ENCODE measurements at places on chromosomes 2 and 18.
A peak's percentile ranks its signal among the peaks of the same experiment; 100 is the strongest.

- DNase-seq, result no peak
Observed at GRCh38 chr18:48355276-48356115, 53.7 kb downstream of the ZBTB7C start.

DNA sequence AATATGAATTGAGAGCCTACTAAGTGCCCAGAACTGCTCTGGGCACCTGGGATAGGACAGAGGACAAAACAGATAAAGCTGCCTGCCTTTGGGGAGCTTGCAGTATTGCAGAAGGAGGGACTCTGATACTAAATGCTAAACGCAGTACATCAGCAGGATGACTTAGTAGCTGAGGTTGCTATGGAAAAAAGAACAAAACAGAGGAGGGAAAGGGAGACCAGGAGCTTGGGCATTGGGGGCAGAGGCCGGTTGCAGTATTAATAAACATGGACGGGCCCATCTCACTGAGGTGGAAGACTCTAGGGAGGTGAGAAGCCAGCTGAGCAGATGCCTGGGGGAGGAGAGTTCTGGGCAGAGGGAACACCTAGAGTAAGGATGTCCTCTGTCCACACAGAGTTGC is 66.1 kb upstream of the SP3 start:
- no peak for DNase-seq

GRCh38 chr2:209389171-209389618 is 34.7 kb upstream of the MAP2 start:
- no peak for DNase-seq

DNA sequence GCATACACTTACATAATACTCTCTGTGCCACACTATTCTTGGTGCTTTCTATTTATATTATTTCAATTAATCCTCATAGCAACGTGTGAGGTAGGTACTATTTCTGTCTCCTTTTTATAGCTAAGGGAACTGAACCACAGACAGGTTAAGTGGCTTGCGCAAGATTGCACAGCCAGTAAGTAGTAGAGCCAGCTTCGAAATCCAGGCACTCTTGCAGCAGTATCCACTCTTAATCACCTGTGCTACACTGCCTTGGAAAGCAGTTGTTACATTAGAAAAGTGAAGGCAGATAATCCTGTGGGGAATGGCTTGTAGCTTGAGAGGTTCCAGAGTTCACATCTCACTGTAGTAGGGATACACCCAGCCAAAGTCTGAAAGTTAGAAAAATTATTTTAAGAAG is 198.3 kb downstream of the LDLRAD4 start:
- no peak for DNase-seq

GRCh38 chr2:101339266-101339880 is 30.9 kb upstream of the RNF149 start:
- no peak for DNase-seq

DNA sequence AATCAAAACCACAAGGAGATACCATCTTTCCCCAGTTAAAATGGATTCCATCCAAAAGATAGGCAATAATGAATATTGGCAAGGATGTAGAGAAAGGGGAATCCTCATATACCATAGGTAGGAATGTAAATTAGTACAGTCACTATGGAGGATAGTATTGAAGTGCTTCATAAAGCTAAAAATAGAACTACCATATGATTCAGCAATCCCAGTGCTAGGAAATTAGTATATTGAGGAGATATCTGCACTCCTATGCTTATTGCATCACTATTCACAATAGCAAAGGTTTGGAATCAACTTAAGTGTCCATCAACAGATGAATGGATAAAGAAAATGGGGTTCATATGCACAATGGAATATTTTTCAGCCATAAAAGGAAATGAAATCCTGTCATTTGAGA is 251.2 kb downstream of the ZNF804A start:
- no peak for DNase-seq

GRCh38 chr2:157440404-157441071 is 3.4 kb downstream of the CYTIP start:
- DNase-seq, result no peak

DNA sequence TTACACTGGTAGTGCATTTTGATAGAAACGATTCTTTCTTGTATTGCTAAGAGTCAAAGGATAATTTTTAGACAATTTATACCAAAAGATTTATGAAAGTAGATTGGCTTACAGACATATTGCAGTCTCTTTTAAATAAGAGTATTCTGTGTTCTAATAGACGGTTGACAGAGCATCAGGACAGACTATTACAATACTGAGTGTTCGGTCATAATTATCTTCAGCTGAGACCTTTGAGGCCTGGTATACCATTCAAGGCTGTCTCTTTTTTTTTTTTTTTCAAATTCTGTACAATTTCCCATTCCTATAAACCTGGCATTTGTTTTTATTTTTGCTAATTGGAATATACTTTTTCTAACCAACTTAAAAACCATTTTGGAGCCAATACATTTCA is 140.6 kb upstream of the NOSTRIN start:
- no peak for DNase-seq

DNA sequence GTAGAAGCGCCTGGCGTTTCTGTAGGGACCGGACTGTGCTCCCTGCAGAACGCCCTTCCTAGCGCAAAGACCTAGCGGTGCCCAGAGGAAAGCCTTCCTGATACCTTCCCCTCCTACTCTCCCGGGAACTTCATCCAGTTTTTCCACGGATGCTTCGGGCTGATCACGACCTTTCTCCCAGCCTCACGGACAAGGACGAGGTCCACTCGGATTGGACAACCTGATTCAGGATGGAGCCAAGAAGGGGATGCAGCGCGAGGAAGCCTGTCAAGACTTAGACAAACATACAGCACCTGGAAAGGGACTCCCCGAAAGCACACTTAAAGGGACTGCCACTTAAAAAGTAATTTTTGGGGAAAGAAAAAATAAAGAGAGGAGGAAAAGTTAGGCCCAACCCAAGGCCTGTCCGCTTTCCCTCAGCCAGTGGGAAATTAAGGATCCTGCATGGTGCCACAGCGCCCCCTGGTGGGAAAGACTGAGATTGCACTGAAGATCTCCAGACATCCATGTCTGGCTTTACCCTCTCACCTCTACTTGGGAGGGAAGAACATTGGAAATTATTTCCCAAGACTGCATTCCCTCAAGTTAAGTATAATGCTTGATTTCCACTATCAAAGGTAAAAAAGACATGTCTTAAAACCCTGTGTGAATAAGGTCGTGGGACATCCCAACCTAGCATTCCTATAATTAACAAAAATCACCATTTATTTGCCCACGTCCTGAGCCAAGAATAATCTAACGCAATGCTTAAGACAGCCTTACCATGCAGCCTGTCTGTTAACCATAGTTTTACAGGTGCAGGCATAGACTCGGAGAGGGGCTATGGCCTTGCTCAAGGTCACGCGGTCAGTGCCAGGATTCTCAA is 13.4 kb upstream of the COPS8 start:
- DNase-seq, result peak; percentile 54

DNA sequence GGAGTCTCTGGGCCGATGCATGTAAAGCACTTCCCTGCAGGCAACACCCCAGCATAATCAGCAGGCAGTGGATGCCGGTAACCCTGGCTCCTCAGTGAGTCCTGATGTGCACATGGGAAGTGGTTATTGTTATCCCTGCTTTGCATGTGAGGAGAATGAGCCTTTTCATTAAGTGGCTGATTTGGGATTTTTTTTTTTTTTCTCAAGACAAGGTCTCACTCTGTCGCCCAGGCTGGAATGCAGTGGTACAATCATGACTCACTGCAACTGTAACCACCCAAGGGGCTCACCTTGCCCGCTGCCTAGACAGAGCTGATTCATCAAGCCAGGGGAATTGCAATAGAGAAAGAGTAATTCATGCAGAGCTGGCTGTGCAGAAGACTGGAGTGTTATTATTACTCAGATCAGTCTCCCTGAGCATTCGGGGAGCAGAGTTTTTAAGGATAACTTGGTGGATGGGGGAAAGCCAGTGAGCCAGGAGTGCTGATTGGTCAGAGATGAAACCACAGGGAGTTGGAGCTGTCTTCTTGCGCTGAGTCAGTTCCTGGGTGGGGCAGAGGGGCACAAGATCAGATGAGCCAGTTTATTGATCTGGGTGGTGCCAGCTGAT is 95.4 kb downstream of the SOCS6 start:
- DNase-seq, result peak; percentile 73

GRCh38 chr2:201404699-201405280 is 46.5 kb downstream of the TRAK2 start:
- DNase-seq, result no peak

- no peak for DNase-seq
Observed at GRCh38 chr18:336713-337112, 68.9 kb upstream of the THOC1 start.

DNA sequence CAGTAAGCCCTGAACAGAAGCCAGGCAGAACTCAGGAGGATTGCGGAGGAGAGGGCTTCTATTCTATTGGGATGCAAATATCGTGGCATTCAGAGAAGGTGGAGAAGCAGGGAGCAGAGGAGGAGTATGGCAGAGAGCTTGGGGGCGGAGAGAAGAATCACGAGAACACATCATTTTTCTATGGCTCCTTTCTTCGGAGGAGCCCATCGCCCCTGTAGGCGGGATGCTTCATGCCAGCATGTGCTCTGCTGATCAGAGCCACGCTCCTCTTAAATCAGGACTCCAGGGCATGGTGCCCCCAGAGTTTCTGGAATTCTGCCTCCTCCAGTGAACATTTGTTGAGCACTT is 71.1 kb downstream of the CIB4 start:
- DNase-seq, result no peak

DNA sequence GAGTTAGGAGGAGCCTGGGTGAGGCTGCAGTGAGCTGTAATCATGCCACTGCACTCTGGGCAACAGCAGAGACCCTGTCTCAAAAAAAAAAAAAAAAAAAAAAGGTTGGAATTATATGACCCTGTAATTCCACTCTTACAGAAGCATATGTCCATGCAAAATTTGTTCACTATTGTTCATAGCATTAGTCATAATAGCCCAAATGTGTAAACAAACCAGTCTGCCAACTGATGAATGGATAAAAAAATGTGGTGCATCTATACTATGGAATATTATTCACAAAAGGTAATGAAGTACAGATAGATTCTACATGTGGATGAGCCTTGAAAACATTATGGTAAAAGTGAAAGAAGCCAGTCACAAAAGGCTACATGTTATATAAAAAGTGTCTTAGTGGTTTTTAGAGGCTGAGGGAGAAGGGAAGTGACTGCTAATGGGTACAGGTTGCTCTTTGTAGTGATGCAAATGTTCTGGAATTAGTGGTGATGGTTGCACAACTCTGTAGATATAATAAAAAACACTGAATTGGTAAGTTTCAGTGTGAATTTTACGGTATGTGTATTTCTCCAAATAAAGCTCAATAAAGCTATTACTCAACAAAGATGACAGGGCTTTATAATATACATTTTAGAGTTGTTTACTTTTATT is 9.4 kb downstream of the COA5 start:
- DNase-seq, result no peak

GRCh38 chr18:51425889-51426288 is 228.4 kb upstream of the MEX3C start:
- DNase-seq, result no peak

DNA sequence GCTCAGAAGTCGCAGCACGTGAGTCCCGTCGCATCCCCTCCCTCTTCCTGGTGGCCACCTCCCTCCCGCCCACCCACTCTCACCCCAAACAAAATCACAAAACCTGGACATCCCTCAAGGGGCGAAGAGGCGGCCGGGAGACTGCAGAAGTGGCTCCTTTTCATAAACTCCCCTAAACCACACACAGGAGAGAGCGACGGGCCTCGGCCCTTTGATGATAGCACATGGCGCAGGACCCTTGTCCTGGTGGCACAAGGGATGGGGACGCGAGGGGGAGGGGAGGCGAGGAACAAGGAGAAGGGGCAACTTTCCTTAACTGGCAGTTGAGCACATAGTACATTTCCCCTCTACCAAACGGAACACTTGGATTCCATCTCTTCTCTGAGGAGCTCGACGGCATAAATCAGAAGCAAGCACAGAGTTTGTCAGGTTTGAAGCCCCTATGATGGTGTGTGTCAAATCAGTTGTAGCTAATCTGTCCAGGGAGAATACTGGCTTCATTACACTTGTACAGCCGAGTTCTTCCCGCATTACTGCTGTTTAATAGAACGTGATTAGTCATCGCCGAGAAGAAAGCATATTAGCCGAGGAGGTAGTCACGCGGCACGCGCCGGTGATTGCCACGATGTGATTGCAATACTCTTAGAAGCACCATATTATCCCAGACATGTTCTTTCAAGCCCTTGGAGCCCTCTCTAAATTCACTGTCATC is 43.8 kb downstream of the GBX2 start:
- DNase-seq, result no peak

- DNase-seq, result no peak
Observed at GRCh38 chr2:209619782-209620181, 151.8 kb upstream of the UNC80 start.

DNA sequence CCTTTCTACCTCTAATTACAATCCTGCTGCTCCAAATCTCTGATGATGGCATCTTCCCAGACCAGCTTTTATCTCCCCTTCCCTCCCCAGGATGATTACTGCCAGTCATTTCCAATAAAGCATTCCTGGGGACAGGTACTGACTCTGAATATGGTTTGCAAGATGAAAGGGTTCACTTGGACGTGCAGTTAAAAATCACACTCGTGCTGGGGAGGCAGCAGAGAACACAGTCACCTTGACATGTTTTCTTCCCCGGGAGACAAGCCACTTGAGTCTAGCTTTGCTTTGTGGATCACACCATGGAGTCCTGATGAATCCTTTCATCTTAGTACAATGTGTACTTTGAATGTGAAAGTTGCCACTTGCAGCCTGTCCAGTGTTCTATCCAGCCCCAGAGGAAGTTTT is 175.0 kb downstream of the ALPK2 start:
- no peak for DNase-seq

DNA sequence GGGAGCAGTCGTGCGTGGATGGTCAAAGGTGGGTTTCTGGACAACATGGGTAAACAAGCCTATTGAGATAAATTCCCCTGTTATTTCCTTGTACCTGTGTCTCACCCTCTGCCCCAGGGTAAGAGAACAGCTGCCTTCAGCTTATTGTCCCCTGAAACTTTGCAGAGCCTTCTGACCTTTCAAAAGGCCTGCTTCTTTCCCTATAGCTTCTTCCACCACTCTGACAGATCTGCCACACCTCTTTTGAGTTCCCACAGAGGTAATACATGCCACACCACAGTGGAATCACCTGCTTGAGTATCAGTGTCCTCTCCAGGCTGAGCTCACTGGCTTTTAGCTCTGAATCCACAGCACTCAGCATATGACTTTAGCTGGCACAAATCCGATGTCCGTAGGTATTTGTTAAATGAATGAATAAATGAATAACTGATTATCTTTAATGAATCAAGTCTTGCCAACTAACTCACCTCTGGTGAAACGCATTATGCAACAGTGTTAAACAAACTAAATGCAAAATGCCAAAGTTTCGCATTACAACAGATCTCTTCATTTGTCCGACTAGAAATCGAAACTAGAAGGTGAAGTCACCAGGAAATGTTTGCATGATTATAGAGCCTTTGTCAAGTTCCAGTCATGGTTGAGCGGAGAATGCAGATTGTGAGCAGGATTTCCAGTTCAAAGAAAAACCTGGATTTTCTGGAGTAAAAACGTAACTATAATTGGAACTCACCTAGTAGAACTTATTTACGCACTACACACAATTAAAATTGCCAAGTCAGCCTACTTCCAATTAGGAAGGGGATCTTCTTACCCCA is 16.4 kb downstream of the DYNAP start:
- no peak for DNase-seq

- DNase-seq, result peak; percentile 2
Observed at GRCh38 chr18:46632401-46633071, 24.5 kb downstream of the LOXHD1 start.

- no peak for DNase-seq
Observed at GRCh38 chr2:96579422-96579821, 42.9 kb downstream of the ARID5A start.

Data from Panc1 (cell line).